Mammary epithelial cell (primary cell): ENCODE measurements at places on chromosomes 6 and 20.

DNA sequence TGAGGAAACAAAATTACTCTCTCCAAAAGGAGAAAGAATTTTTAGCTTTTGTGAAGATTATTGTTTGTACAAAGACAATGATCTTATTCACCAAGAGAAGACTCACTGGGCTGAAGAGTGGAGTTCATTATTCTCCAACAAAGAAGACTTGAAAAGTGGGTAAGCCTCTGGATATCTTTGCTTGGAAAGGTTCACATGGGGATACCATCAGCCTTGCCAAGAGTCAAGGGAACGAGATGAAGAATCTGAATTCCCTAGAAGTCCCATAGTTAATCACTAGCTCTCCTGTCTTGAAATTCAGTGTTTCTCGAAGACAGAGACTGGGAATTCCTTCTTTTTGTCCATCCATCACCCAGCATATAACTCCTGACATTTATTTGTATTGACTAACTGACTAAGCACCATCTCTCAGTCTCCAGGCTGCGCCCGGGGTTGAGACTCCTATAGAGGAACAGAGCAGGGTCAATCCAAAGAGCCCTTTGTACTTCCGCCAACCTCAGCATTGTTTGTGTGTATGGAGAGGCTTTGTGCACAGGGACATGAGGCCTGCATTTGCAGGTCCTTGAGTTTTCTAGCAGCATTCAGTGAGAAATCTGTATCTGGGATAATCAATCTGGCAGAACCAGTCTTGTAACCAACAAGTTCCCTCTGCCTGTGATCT, 461.9 kb downstream of the KIF16B start:
- no peak for DNase-seq

DNA sequence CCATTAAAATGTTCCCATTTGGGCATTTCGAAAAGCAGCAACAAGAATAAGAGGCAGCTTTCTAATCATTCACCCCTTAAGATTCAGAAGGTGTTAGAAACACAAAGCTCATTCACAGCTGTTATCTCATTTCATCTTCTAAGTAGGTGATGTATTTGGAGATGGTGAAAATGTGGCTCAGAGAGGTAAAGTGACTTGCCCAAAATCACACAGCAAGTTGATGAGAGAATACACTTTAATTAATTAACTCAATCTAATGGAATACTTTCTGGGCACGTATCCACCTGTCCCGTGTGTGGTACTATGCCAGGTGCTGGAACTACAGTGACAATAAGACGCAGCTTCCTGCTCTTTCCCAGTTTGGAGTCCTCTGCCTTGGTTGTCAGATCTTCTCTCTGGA, 147.4 kb upstream of the LRFN2 start:
- DNase-seq, result no peak

DNA sequence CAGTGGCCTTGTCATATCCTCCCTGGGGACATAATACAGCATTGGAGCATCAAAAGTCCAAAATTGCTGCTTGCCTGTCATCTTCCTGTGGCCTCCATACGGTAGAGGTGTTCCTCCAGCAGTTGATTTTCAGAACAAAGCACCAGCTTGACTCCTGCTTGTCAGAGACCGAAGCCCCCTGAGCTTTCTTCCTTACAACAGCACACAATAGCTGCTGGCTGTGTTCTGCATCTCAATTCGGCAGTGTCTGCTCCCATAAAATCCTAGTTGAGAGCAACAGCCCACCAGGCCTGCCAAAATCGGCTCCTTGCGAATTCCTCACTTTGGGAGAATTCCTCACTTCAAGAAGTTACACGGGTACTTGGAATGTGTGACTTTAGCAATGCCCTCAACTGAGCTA, 372.9 kb downstream of the SAMD5 start:
- DNase-seq, result no peak

- DNase-seq, result peak; percentile 59
These were observed 10.3 kb upstream of the TULP1 start for GRCh38 chr6:35522660-35523658.

- no peak for DNase-seq
These were observed 264.4 kb downstream of the HACE1 start for GRCh38 chr6:104595311-104595820.
